ENCODE measurements at places on chromosomes 5 and 9.

- DNase-seq, result no peak
These were observed 198.3 kb downstream of the KCTD16 start for GRCh38 chr5:144369006-144369405.

GRCh38 chr5:2565147-2565546, 186.3 kb downstream of the IRX2 start:
- DNase-seq, result no peak

DNA sequence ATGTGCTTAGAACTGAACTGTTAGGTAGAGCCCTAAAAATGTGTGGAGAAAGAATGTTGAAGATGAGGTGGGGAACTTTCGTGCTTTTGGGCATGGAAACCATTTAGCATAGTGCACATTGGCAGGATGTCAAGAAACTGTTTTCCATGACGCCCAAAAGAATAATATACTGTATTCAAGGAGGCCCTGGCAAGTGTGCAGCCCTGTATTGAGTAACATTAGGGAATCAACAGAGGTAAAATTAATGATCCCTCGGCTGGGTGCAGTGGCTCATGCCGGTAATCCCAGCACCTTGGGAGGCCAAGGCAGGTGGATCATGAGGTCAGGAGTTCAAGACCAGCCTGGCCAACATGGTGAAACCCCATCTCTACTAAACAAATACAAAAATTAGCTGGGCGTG, 20.9 kb upstream of the PLIN2 start:
- no peak for DNase-seq

DNA sequence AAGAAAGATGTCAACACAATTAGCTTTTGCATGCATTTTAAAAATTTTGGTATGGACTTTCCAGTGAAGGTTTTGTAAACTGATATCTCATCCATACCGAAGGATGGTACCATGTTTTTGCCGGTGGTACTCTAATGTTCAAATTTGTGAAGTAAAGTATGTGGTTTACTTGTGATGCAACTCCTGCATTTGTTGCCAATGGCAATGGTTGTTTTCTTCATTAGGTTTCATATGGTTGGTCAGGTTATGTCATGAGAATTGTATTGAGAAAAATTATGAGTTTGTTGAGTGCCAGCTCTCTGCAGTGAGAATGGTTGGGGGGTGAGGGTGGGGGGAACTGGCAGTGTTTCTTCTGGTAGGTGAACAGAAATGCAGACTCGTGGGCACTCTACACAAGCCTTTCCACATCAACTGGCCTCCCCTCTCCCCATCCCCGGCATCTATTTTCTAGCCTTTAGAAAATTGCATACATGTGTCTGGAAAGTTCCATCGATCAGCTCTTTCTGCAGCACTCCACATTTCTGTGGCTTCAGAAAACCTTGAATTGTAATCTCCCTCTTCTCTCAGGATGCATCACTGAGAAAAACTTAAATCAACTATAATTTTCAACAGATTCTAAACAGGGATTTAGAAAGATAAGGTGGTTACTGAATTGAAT, 107.7 kb downstream of the PDE4D start:
- DNase-seq, result no peak

DNA sequence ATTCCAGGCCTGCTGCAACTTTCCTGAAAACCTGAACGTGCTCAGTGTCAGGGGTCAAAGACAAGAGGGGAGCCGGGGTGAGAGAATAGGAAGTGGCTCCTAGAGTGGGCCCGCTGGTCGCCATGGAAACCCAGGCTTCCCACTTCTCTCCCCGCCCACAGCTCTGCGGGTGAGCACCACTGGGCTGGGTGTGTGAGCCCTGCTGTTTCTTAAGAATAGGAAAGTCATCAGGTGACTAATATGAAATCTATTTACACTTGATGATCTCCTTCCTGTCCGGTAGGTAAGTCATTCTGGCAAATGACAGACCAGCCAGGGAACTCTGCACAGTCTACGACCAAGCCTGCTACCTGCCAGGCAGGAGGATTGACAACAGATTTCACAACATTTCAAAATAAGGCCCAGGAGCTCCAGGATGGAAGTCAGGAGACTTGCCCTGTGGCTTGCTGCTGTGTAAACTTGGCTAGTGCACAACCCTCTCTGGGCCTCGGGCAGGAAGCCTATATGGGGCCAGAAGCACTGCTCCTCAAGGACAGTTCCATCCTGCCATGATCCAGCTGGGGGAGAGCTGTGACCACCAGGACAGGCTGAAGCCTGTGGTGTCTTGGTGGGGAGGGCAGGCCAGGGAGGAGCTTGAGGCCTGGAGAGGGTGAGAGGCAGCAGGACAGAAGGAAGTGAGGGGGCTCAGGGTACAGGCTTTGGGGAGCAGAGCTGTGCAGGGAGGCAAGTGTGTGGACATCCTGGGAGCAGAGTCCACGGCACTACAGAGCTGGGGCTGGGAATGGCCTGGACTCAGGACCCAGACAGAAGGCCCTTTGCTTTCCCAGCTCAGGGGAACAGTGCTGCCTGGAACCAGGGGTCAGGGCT, 60.6 kb downstream of the SHB start:
- peak; percentile 23 for DNase-seq

GRCh38 chr9:120878188-120879130, 1.5 kb upstream of the PHF19 start:
- DNase-seq, result no peak

DNA sequence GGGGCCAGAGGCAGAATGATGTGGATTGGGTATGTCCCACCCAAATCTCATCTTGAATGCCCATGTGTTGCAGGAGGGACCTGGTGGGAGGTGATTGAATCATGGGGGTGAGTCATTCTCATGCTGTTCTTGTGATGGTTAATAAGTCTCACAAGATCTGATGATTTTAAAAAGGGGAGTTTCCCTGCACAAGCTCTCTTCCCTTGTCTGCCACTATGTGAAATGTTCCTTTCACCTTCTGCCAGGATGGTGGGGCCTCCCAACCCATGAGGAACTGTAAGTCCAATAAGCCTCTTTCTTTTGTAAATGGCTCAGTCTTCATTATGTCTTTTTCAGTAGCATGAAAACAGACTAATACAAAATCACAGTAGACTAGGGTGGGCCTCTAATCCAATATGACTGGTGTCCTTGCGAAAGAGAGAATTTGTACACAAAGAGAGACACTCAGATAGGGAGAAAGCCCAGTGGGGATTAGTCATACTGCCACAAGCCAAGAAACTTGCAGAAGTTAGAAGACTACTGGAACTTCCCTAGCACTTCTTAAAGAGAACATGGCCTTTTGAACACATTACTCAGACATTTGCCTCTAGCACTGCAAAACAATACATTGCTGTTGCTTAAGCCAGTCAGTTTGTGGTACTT, 68.4 kb downstream of the ANXA1 start:
- DNase-seq, result peak; percentile 9

DNA sequence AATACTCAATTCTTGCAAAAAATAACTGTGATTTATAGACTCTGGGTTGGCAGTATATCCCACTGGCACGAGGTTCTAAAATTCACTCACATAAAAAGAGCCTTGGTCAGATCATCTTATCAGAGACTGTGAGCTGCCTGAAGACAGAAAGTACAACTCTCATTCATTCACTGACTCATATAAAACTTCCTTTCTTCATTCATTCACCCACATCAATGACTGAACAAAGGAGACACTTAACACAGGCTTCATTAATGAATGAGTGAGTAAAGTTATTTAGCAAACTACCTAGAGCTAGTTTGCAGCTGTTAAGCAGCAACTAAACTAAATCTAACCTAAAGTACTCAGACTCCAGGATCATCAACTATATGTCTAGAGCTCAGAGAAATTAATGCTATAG, 214.7 kb downstream of the DENND1A start:
- DNase-seq, result no peak

- no peak for DNase-seq
These were observed 113.3 kb downstream of the OSTF1 start for GRCh38 chr9:75201480-75202209.

GRCh38 chr9:26975728-26976707, 19.8 kb downstream of the IFT74 start:
- DNase-seq, result no peak

All from Kasumi-1 (cell line).